ENCODE measurements at places on chromosomes 16 and 17.
A peak's percentile ranks its signal among the peaks of the same experiment; 100 is the strongest.

DNA sequence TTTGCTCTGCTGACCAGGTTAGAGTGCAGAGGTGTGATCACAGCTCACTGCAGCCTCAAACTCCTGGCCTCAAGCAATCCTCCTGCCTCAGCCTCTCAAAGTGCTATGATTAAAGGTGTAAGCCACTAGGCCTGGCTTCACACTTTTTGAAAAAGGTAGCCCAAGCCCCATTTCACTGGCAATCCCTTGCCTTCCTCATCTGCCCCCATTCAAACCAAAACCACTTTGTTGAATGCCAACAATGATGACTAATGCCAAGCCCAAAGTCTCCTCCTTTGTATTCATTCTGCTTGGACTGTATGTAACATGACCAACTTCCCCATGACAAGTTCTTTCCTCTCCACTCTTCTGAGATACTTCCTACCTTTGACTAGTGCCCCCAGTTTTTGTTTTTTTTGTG is 33.1 kb downstream of the N4BP1 start:
- no peak for DNase-seq

- no peak for DNase-seq
These were observed 849 bp upstream of the SULT1A1 start for GRCh38 chr16:28610595-28611191.

GRCh38 chr16:27505297-27506236 is 44.1 kb downstream of the GTF3C1 start:
- no peak for DNase-seq

DNA sequence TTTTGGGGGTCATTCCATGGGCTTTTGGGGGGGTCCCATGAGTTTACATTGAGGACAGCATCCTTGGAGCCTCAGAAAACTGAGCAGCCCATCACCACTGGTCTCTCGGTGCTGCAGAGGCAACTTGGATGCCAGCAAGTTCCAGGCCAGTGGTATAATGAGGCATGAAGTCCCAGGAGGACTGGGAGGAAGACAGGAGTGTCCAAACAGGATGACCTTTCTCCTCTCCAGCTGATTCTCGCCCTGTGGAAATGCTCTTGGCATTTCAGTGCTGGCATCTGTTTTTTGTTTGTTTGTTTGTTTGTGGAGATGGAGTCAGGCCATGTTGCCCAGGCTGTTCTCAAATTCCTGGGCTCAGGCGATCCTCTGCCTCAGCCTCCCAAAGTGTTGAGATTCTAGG is 347.6 kb downstream of the SNX29 start:
- DNase-seq = no peak

- DNase-seq = no peak
These were observed 25.2 kb downstream of the KLHL36 start for GRCh38 chr16:84673561-84673960.

- DNase-seq = no peak
These were observed 14.1 kb upstream of the UBTF start for GRCh38 chr17:44233582-44233981.

- DNase-seq = no peak
These were observed 257.5 kb downstream of the ENGASE start for GRCh38 chr17:79332011-79332554.

- peak; percentile 70 for DNase-seq
These were observed 2.5 kb upstream of the GSE1 start for GRCh38 chr16:85610446-85611193.

DNA sequence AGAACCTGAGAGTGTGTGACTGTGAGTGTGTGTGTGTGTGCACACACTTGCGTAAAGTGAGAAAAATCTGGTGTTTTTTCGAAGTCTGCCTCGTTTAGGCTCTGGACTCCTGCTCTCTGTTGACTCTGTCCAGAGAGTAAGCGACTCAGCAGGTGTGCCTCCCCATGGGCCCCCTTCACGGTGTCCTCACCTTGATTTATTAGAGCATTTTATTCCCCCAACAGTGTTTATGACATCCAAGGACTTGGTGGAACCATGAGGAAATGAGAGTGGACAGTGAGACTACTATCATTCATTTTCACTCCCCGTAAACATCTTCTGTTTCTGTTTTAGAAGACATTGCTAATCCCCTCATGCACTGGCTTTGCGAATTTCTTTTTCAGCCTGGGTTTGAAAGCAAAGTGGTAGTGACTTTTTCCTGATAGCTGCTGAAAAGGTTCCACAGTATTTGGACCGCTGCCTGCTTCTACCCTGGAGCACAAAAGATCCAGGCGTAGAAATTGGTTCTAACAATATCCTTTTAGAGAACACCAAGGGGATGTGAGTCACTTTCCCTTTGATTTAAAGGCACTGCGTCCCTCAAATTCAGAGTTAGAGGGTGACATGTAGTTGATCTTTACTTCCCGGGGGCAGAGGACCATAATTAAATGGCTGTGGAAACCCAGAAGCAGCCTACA is 218.2 kb downstream of the WWOX start:
- DNase-seq = no peak

- DNase-seq = no peak
These were observed 899 bp downstream of the ACE start for GRCh38 chr17:63477480-63478440.

DNA sequence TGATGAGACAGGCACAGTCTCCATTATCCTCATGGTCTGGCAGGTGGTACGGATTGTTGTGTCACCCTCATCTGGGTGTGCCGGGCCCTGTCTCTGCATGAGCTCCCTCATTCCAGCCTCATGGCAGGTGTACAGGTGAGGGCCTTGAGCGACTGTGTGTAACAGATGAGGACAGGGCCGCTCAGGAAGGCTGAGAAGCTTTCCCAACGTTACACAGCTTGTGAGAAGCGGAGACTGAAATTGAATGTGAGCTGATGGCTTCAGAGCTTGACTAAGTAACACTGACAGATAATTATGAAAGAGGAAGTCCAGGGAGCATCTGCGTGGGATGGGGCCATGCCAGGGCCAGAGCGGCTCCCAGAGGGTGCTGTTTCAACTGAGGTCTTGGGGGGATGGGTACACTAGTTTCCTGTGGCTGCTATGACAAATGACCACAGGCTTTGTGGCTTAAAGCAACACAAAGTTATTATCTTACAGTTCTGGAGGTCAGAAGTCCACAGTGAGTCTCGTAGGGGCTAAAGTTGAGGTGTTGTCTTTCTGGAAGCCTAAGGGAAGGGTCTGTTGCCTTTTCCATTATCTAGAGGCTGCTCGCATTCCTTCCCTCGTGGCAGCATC is 36.7 kb downstream of the CMIP start:
- DNase-seq = no peak

DNA sequence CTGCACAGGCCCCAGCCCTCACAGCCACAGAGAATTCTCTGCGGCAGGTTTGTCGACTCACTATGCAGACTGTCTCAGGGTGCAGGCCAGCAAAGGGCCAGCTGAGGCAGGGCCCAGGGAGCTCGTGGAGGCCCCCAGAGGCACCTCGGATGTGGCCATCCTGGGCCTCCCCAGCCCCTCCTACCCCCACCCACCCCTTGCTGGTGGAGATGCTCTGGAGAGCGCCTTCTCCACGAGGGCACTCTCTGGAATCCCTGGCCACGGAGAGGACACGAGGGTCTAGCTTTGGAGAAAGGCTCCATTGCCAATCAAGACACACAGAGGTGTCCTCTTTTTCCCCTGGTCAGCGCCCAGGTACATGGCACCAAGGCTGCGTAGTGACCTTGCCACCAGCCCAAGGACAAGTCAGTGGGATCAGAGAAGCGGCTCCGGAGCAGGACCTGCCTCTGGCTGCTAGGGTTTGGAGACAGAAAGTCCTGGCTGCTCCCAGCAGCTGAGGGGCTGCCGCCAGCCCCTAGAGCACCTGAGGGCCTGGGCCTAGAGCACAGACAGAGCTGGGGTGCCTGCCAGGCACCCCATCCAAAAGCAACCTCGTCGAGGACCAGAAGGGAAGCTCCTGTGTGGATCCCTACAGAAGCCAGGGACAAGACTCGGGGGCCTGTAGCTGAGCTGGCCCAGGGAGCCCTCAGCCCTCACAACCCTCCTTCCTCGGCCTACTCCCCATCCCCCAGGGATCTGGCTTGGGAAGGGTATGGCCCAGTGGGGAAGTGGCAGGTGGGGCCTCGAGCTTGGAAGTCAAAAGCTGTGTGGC is 18.7 kb downstream of the ARL2BP start:
- DNase-seq = no peak

DNA sequence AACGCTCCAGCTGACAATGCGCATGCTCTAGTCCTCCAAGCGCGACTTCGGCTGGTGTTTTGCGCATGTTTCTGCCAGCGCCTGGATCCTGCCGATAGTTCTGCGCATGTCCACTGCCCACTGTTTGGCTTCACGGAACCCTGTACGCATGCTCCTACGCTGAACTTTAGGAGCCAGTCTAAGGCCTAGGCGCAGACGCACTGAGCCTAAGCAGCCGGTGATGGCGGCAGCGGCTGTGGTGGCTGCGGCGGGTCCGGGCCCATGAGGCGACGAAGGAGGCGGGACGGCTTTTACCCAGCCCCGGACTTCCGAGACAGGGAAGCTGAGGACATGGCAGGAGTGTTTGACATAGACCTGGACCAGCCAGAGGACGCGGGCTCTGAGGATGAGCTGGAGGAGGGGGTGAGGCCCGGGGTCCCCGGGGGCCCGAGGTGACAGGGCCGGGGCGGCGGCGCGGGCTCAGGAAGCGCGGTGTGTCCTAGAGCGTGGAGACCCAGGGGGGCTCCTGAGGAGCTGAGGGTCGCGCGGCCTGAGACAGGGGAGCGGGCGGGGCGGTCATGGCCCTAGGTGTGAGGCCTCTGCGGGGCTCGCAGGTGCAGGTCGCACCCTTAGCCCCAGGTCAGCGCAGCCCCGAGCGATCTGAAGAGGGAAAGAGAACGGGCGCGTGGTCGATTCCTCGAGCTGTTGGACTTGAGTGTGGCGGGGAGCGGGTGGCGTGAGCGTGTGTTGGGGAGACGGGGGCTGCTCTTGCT is at the start of the genes RPS6KB1 and TUBD1:
Gene RPS6KB1 (plus strand): TSS at position 198 of the 752 bp plus-strand sequence. CDS start 64 bp downstream, at position 262.
Gene TUBD1 (minus strand): TSS at position 20 of the 752 bp plus-strand sequence. CDS start 1,941 bp downstream, outside the sequence.
- peak; percentile 89 for DNase-seq

DNA sequence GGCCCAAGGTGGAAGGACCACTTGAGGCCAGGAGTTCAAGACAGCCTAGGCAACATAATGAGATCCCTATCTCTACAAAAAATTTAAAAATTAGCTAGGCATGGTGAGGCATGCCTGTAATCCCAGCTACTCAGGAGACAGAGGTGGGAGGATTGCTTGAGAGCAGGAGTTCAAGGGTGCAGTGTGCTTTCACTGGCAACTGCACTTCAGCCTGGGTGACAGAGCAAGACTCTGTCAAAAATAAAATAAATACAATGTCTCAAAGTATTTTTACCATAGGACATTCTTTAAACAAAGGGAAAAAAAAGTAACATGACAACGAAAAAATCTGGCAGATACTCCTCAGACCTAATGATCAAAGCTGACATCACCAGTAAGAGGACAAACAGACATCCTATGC is 72.6 kb downstream of the FBXL20 start:
- DNase-seq = no peak

DNA sequence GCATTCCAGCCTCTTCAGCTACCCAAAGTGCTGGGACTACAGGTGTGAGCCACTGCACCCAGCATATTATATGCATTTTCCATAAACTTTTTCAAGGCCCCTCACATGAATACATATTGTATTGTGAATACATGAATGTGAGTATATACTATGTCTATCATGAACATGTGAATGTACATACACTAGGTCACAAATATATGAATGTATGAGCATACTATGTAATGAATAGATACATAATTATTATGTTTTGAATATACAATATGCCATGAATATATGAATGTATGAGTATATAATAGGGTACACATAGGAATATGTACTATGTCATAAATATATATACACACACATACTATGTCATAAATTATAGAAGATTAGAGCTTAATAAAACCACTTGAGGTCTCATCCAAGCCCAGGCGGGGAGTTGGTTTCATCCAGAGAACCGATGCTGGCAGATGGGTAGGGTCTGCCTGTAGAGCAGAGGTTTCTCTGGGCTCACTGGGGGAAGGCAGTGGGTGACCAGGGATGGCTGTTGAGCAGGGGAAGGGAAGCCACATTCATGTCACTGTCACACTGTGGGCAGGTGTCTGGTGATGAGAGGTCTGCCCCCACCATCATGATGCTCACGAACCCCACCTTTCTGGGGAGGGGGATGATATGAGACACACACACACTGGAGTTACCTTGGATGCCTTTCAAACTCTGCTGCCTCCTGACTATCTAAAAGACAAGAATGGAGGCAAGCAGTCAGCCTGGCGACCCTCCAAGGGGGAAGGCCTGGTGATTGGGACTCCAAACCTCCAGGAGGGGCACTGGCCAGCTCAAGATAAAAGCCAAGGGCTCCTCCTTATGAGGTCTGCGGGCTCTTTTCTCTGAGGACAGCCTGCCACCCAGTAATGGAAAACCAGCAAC is 7.3 kb downstream of the C16orf95 start:
- DNase-seq = no peak

DNA sequence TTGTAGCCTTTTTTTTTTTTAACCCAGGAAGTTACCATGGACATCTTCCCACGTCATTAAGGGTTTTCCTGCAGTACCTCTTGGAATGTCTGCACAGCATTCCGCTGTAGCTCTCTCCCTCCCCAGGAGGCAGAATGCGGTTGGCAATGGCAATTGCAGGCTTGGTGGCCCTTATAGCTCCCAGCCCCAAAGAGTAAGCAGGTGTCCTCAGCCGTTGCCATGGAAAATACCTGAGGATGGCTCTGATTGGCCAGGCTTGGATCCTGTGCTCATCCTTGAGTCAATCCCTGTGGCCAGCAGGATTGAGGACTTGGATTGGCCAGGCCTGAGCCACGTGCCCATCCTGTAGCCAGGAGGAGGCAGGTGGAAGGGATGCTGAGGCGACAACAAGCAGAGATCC is 15.5 kb upstream of the TIMP2 start:
- DNase-seq = no peak

GRCh38 chr16:73268366-73268993 is 220.6 kb upstream of the ZFHX3 start:
- no peak for DNase-seq

GRCh38 chr16:85777583-85778310 is 21.6 kb downstream of the EMC8 start:
- no peak for DNase-seq

DNA sequence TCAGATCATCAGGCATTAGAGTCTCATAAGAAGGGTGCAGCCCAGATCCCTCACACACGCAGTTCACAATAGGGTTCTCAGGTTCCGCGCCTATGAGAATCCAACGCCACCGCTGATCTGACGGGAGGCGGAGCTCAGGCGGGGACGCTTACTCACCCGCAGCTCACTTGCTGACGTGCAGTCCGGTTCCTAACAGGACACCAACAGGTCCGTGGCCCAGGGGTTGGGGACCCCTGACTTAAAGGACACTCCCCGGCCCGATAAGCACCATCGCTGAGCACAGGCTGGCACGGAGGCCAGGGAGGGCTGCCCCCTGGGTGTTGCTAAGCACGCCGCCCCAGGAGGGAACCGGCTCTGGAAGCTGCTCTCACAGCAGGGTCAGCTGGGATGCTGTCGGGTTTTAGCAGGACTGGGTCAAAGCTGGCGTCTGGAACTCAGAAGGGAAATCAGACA is 30.1 kb upstream of the BAHCC1 start:
- no peak for DNase-seq

GRCh38 chr16:30724641-30725417 is 23.4 kb upstream of the PHKG2 start:
- no peak for DNase-seq

- DNase-seq = no peak
These were observed 40.9 kb downstream of the USP10 start for GRCh38 chr16:84740596-84741116.

GRCh38 chr17:16987830-16988601 is 16.1 kb upstream of the TNFRSF13B start:
- peak; percentile 44 for DNase-seq
